Fibroblast of pulmonary artery (primary cell): ENCODE measurements at places on chromosomes 5 and 9.

GRCh38 chr5:32230356-32231099, 56.4 kb upstream of the GOLPH3 start:
- DNase-seq: no peak

DNA sequence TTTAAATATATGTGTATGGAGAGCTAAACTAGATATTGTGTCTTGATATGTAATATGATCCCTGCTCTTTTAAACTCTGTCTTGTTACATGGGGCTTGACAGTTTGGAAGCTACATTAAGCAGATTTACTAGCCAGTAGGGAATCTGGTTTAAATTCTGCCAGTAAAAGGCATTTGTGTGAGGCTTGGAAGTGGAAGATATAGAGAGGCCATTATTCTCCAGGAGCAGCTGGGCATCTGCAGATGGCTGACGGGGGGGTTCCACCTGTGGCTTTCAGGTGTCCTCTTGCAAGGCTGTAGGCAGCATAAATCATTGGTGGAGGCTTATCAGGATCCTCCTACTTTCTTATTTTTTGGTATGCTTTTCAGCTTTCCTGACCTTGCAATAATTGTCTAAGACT, 179.1 kb upstream of the FBXL7 start:
- DNase-seq: no peak

DNA sequence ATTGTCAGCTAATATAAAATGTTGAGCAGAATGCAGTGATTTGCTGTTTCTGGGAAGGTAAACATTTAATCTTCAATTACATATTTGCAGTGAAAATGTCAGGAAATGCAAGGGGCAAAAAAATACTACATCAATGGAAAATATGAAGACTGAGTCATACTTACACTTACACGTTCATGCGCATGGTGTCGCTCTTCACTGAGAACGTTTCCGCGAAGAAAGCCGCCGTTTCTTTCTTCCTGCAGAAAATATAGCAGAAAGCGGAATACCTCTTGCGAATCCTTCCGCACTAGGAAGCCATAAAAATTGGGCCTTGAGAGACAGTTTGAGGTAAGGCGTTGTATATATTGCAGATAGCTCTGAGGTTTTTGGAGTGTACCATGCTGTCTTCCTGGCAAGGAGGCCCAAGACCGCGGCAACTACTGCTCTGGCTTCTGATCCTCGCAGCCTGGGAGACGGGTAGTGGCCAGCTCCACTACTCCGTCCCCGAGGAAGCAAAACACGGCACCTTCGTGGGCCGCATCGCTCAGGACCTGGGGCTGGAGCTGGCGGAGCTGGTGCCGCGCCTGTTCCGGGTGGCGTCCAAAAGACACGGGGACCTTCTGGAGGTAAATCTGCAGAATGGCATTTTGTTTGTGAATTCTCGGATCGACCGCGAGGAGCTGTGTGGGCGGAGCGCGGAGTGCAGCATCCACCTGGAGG, at the start of gene PCDHA13:
Gene PCDHA13, plus strand, starts transcription at position 236 of the 702 bp plus-strand sequence. Its CDS starts 145 bp downstream, at position 381.
- peak; percentile 7 for DNase-seq

DNA sequence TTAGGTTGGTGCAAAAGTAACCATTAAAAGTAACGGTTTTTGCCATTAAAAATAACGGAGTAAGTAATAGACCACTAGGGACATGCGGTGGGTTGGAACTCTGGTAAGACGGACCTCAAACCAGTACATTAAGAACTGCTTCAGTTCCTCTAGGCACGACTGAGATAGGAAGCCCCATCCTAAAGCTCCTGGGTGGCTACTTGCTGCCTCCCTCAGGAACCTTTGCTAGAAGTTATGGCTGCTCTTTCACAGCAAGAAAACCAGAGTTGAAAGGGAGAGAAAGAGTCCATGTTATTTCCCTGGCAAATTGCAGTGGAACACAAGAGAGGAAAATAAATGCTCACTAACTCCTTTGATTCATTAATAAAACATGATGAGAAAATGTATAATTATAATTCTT, 47.6 kb downstream of the MCTP1 start:
- DNase-seq: no peak
